Small intestine (tissue), 16 donors: ENCODE measurements at places on chromosomes 2 and 18. TPM values are rescaled to one million over a fixed set of nuclear protein-coding genes. Genes with fewer than 3 reads are reported as not detected.

DNA sequence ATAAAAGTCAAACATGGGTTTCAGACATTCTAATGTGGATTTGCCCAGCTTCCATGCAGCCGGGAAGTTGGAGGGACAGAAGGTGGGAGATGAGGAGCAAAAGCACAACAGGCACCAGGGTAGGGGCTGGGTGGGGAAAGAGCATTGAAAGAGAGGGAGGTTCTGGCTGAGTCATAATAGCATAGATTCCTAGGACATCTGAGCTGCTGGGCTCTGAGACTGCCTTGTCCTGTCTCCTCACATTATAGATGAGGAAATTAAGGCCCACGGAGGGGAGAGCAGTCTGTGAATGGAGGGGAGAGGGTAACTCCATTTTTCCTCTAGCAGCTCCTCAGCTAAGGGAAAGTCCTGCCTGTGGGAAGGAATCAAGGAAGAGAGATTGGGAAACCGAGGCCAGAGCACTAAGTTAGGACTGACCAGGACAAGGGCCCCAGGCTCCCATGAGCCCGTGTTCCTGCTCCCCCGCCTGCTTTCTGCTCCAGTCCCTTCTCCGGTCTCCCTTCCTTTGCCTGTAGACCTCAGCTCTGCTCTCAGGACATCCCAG is 26.2 kb downstream of the SH2D6 start:
- H3K36me3 ChIP-seq = no peaks in the 10 kb centered on the region
- no peak overlapping the region for H3K27ac ChIP-seq
- DNase-seq = no peak
- H3K4me1 ChIP-seq = no peaks in the 10 kb centered on the region

GRCh38 chr18:13909141-13909940 is 6.0 kb downstream of the MC2R start:
- no peak overlapping the region for H3K27ac ChIP-seq
- H3K4me3 ChIP-seq = no peak overlapping the region
- no peak for DNase-seq
- H3K27me3 ChIP-seq = no peaks in the 10 kb centered on the region
- H3K4me1 ChIP-seq = no peaks in the 10 kb centered on the region
- H3K36me3 ChIP-seq = no peaks in the 10 kb centered on the region

DNA sequence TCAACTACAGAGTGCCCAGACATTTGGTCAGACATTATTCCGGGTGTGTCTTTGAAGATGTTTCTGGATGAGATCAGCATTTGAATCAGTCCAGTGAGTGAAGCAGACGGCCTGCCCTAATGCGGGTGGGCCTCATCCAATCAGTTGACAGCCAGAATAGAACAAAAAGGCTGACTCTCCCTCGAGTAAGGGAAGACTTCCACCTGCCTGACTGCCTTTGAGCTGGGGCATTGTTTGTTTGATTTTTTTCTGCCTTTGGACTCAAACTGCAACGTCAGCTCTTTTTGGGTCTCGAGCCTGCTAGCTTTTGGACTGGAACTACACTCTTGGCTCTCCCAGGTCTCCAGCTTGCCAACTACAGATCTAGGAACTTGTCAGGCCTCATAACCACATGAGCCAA is 111.7 kb upstream of the AGAP1 start:
- no peak overlapping the region for H3K27ac ChIP-seq
- H3K36me3 ChIP-seq = no peaks in the 10 kb centered on the region
- DNase-seq = no peak
- H3K4me1 ChIP-seq = no peaks in the 10 kb centered on the region
- H3K4me3 ChIP-seq = no peak overlapping the region

- H3K4me3 ChIP-seq = no peak overlapping the region
- no peak overlapping the region for H3K27ac ChIP-seq
- H3K36me3 ChIP-seq = no peaks in the 10 kb centered on the region
- no peaks in the 10 kb centered on the region for H3K4me1 ChIP-seq
These were observed 332.2 kb downstream of the OSR1 start for GRCh38 chr2:19026261-19026660.

GRCh38 chr2:240277073-240277806 is 136.8 kb upstream of the OTOS start:
- no peaks in the 10 kb centered on the region for H3K4me1 ChIP-seq
- no peak overlapping the region for H3K27ac ChIP-seq
- no peaks in the 10 kb centered on the region for H3K36me3 ChIP-seq
- H3K27me3 ChIP-seq = no peaks in the 10 kb centered on the region

DNA sequence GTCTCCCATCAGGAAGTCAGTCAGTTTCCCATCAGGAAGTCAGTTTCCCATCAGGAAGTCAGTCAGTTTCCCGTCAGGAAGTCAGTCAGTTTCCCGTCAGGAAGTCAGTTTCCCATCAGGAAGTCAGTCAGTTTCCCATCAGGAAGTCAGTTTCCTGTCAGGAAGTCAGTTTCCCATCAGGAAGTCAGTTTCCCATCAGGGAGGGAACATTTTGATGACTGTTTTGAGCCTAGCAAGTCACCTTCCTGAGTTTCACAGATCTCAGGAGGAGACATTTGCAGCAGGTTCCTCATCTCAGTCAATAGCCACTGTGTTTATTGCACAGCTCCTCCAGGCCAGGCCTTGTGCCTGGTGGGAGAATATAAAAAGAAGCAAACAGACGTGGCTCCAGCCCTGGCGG is 31.9 kb downstream of the DIPK1C start:
- H3K4me3 ChIP-seq = no peak overlapping the region
- no peaks in the 10 kb centered on the region for H3K4me1 ChIP-seq
- H3K36me3 ChIP-seq = no peaks in the 10 kb centered on the region
- H3K27me3 ChIP-seq = no peaks in the 10 kb centered on the region
- DNase-seq = no peak
- no peak overlapping the region for H3K27ac ChIP-seq

DNA sequence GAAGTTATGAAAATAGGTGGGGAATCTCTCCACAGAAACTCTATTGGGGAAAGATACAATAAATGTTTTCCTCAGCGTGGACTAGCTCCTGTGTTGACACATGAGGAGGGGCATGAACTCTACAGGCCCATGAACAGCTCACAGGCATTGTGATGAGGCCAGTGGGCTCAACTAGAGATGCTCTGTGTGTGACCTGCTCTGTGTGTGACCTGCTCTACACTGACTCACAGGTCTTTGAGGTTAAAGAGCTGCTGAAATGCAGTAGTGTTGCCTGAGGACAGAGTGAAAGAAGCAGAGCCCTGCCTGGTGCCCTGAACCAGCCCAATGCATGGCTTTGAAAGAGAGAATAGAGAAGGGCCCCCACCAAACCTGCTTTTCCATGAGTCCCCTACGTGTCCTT is 117.6 kb downstream of the MCFD2 start:
- H3K4me3 ChIP-seq = no peak overlapping the region
- H3K27ac ChIP-seq = no peak overlapping the region
- H3K36me3 ChIP-seq = no peaks in the 10 kb centered on the region
- no peaks in the 10 kb centered on the region for H3K4me1 ChIP-seq
- no peaks in the 10 kb centered on the region for H3K27me3 ChIP-seq

DNA sequence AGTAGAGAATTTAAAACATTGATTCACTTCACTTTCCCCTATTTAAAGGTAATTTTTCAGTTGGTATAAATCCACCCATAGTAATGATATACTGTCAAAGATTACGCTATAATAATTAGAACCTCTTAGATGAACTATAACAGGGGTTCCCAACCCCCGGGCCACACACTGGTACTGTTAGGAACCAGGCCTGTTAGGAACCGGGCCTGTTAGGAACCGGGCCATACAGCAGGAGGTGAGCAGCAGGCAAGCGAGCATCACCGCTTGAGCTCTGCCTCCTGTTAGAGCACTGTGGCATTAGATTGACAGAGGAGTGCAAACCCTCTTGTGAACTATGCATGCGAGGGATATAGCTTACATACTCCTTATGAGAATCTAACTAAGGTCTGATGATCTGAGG is 34.0 kb upstream of the CD302 start:
- H3K4me3 ChIP-seq = no peak overlapping the region
- peaks cover 17% of the 10 kb centered on the region for H3K36me3 ChIP-seq
- H3K4me1 ChIP-seq = no peaks in the 10 kb centered on the region
- no peak overlapping the region for H3K27ac ChIP-seq
- no peak for DNase-seq

The SKOR2 gene
- not detected for polyA plus RNA-seq

DNA sequence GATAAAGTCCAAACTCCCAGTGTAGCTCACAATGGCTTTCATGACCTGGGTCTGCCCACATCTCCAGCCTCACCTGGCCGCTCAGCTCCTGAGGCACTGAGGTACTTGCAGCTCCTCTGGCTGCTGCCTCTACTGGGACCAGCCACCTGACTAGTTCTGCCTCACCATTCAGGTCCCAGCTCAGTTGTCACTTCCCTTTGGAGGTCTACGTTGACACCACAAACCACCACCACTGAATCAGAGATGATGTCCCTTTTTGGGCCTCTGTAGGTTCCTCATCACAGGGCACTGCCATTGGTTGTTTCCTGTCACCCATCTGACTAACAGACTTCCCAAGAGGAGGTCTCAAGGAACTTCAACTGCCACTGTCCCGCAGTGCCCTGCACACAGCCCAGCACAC is 21.2 kb downstream of the SPP2 start:
- peak; percentile 37 for DNase-seq
- H3K4me1 ChIP-seq = no peaks in the 10 kb centered on the region
- H3K27ac ChIP-seq = no peak overlapping the region
- H3K27me3 ChIP-seq = no peaks in the 10 kb centered on the region
- H3K36me3 ChIP-seq = no peaks in the 10 kb centered on the region

GRCh38 chr2:59171019-59171418 is 929.9 kb upstream of the FANCL start:
- H3K4me1 ChIP-seq = no peaks in the 10 kb centered on the region
- no peaks in the 10 kb centered on the region for H3K27me3 ChIP-seq
- H3K27ac ChIP-seq = no peak overlapping the region
- no peak overlapping the region for H3K4me3 ChIP-seq
- no peaks in the 10 kb centered on the region for H3K36me3 ChIP-seq
- DNase-seq = no peak

- H3K27me3 ChIP-seq = no peaks in the 10 kb centered on the region
- H3K27ac ChIP-seq = no peak overlapping the region
- no peaks in the 10 kb centered on the region for H3K4me1 ChIP-seq
- DNase-seq = no peak
- no peaks in the 10 kb centered on the region for H3K36me3 ChIP-seq
These were observed 440.1 kb downstream of the MTX2 start for GRCh38 chr2:176709149-176709951.

The BMP10 gene
- polyA plus RNA-seq = not detected

- H3K27me3 ChIP-seq = no peaks in the 10 kb centered on the region
- H3K27ac ChIP-seq = no peak overlapping the region
- no peak for DNase-seq
- H3K4me1 ChIP-seq = no peaks in the 10 kb centered on the region
- peaks cover 3% of the 10 kb centered on the region for H3K36me3 ChIP-seq
These were observed 24.7 kb downstream of the MGAT5 start for GRCh38 chr2:134278553-134278952.

The SERPINB10 gene
- 0.07 TPM for polyA plus RNA-seq

DNA sequence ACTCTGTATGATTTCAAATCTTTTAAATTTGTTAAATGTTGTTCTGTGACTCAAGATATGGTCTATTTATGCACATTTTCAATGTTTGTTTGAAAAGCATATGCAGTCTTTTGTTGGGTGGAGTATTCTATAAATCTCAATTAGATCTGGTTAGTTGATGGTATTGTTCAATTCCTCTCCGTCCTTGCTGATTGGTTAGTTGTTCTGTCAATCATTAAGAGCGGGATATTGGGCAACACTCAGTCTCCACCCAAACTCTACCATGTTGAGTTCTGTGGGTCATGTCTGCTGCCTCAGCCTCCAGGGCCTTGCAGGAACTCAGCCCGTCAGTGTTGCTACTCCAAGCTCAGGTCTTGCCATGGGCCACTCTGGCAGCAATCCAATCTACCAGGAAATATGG is 118.9 kb downstream of the VWA3B start:
- H3K27ac ChIP-seq = no peak overlapping the region
- no peaks in the 10 kb centered on the region for H3K4me1 ChIP-seq
- no peak overlapping the region for H3K4me3 ChIP-seq
- H3K27me3 ChIP-seq = peaks cover 2% of the 10 kb centered on the region

DNA sequence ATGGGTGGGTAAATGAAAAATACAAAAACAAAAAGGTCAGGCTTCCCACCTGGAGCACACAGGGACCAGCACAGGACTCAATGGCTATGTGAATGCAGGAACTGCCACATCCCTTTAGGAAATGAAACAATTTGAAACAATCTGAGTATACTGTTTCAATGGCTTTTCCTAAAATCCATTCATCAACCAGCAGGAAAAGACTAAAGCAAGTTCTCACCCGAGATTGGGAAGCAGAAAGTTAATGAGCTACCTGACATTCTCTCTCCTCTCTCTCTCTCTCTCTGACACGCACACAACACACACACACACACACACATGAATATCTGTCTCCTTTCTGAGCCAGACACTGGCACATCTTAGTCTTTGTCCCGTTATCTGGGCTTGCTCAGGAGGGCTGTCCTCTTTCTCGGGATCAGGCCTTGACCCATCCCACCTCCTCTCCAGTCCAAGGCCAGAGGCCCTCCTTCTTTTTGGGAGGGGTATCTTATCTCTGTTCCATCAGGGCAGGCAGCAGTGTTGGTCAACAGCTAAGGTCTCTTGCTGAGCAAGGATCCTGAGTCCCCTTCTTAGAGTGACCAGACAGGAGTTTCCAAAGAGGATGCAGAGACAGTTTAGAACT is 11.6 kb upstream of the LRRFIP1 start:
- no peak overlapping the region for H3K27ac ChIP-seq
- no peak overlapping the region for H3K4me3 ChIP-seq
- H3K4me1 ChIP-seq = peaks cover 9% of the 10 kb centered on the region
- no peaks in the 10 kb centered on the region for H3K27me3 ChIP-seq

The C2orf81 gene
- polyA plus RNA-seq = 0.22 TPM

DNA sequence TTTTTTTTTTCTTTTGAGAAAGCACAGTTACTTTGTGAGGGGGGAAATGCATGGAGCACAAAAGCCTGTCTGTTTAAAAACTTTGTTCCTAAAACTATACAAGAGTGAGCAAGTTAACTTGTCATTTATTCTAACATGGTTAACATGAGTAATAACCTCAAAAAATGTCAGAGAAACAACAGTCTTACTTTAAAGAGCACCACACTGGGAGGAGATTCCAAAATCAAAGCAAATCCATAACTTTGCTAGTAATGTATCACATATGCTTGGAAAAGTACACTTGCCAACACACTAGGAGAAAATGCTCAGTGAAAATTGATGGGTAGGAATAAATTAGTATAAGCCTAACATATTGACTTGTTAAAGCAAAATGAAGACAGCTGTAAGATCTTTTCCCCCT is 157.1 kb downstream of the PRPF40A start:
- no peaks in the 10 kb centered on the region for H3K4me1 ChIP-seq
- no peaks in the 10 kb centered on the region for H3K27me3 ChIP-seq
- no peak overlapping the region for H3K4me3 ChIP-seq
- H3K27ac ChIP-seq = no peak overlapping the region
- DNase-seq = no peak

The UNC80 gene
- polyA plus RNA-seq = 0.40 TPM

DNA sequence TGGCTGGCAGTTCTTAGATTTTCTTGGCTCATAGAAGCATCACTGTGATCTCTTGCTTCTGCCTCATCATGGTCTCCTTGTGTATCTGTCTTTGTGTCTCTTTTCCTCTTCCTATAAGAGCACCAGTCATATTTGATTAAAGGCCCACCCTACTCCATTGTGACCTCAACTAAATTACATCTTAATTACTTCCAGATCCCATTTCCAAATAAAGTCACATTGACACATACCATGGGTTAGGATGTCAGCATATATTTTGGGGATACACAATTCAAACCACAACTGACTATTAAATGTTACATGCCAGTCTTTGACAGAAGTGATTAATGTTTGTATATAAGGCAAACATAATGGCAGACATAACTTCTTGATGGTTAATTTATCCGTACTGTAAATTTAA is 27.3 kb upstream of the TMX3 start:
- no peaks in the 10 kb centered on the region for H3K4me1 ChIP-seq
- no peak overlapping the region for H3K27ac ChIP-seq
- no peak for DNase-seq
- H3K27me3 ChIP-seq = no peaks in the 10 kb centered on the region

- no peak for DNase-seq
- no peak overlapping the region for H3K4me3 ChIP-seq
- peaks cover 2% of the 10 kb centered on the region for H3K27me3 ChIP-seq
- no peaks in the 10 kb centered on the region for H3K4me1 ChIP-seq
These were observed 71.2 kb downstream of the TGFA start for GRCh38 chr2:70482401-70482800.
